ENCODE measurements at places on chromosomes 1 and 21. TPM values are rescaled to one million over a fixed set of nuclear protein-coding genes. Genes with fewer than 3 reads are reported as not detected.

LMO4 gene
- 36.8 TPM for total RNA-seq

DYNLT4 gene
- 0.36 TPM for total RNA-seq

JUN gene
- total RNA-seq, result 53.2 TPM

GRCh38 chr1:33182401-33182841 is 578 bp upstream of the TRIM62 start:
- no peak overlapping the region for H3K27ac ChIP-seq
- H3K27me3 ChIP-seq, result peaks cover 9% of the 10 kb centered on the region
- peaks cover 21% of the 10 kb centered on the region for H3K4me1 ChIP-seq
- no peaks in the 10 kb centered on the region for H3K36me3 ChIP-seq
- peak overlapping the region; percentile 82 for H3K4me3 ChIP-seq

- no peaks in the 10 kb centered on the region for H3K36me3 ChIP-seq
- peaks cover 9% of the 10 kb centered on the region for H3K27me3 ChIP-seq
- peaks cover 27% of the 10 kb centered on the region for H3K4me1 ChIP-seq
- DNase-seq, result no peak
- no peak overlapping the region for H3K4me3 ChIP-seq
Measured at GRCh38 chr1:54486907-54487306, 61.1 kb upstream of the ACOT11 start.

DNA sequence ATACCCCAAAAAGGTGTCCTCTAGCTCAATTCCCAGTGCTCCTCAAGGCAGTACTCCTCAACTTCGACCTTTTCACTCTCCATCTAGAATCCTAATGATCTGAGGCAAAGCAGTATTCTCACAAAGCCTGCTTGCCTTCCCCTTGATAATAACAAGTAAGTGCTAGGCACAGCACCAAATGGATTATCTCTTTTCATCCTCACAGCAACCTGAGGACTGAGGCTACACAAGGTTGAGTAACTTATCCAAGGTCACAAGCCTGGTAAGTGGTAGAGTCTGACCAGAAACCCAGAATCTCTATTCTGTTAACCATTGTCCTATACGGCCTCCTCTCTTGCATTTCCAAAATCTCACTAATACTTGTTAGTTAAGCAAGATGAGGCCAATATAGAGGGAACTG is 5.1 kb downstream of the SYDE2 start:
- no peak for DNase-seq
- no peak overlapping the region for H3K4me3 ChIP-seq
- H3K27ac ChIP-seq, result no peak overlapping the region
- no peaks in the 10 kb centered on the region for H3K27me3 ChIP-seq

- no peaks in the 10 kb centered on the region for H3K27me3 ChIP-seq
- peaks cover 48% of the 10 kb centered on the region for H3K36me3 ChIP-seq
- DNase-seq, result peak; percentile 80
- peak overlapping the region; percentile 98 for H3K4me3 ChIP-seq
- H3K27ac ChIP-seq, result peak overlapping the region; percentile 100
Measured at GRCh38 chr1:145994391-145995120, 1.8 kb downstream of the TXNIP start.

GRCh38 chr1:1347026-1347595 is 2.1 kb downstream of the DVL1 start:
- DNase-seq, result no peak
- H3K27ac ChIP-seq, result no peak overlapping the region
- no peaks in the 10 kb centered on the region for H3K36me3 ChIP-seq
- H3K4me1 ChIP-seq, result peaks cover 25% of the 10 kb centered on the region
- peak overlapping the region; percentile 78 for H3K4me3 ChIP-seq

DNA sequence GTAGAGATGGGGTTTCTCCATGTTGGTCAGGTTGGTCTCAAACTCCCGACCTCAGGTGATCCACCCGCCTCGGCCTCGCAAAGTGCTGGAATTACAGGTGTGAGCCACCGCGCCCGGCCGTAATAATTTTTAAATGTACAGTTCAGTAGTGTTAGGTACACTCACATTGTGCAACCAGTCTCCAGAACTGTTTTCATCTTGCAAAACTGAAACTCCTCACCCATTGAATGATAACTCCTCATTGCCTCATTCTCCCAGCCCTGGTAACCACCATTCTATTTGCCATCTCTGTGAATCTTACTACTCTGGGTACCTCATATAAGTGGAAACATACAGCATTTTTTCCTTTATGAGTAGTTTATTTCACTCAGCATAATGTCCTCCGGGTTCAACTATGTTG is 3.4 kb downstream of the NLRP3 start:
- no peak overlapping the region for H3K4me3 ChIP-seq
- no peak overlapping the region for H3K27ac ChIP-seq
- DNase-seq, result no peak
- peaks cover 44% of the 10 kb centered on the region for H3K4me1 ChIP-seq
- H3K27me3 ChIP-seq, result no peaks in the 10 kb centered on the region

DNA sequence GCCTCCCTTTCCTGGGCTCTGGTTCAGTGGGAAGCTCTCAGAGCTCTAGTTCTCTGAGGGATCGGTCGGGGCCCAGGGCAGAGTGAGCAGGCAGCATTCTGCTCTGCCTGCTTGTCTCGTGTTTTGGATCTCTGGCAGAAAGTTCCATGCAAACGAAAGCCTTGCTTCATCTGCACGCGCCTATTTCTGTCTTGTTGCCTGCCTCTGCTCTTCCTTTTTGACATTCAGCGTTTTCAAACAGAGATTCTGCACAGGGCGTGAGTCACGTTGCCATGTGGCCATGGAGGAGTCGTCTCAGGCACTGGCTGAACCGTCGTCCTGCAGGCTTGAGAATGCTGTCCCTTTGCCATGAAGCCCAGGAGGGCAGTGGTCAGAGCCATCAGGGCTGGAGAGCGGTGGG is 20.3 kb downstream of the AJAP1 start:
- H3K36me3 ChIP-seq, result no peaks in the 10 kb centered on the region
- no peak overlapping the region for H3K4me3 ChIP-seq
- H3K27ac ChIP-seq, result no peak overlapping the region
- no peak for DNase-seq
- no peaks in the 10 kb centered on the region for H3K4me1 ChIP-seq
